ENCODE measurements at places on chromosomes 1 and 21. TPM values are rescaled to one million over a fixed set of nuclear protein-coding genes. Genes with fewer than 3 reads are reported as not detected.

The CFHR3 gene
- total RNA-seq = not detected

The OR2AK2 gene
- total RNA-seq = not detected

The HAO2 gene
- total RNA-seq = not detected

The STUM gene
- total RNA-seq = 1.9 TPM

The HPDL gene
- 1.5 TPM for total RNA-seq

The SH2D1B gene
- total RNA-seq = not detected

The TRIM67 gene
- 0.28 TPM for total RNA-seq

The GPR137B gene
- total RNA-seq = 9.1 TPM

The ASCL5 gene
- total RNA-seq = not detected

The LZIC gene
- 42.2 TPM for total RNA-seq

The STYXL2 gene
- 1.5 TPM for total RNA-seq

The DNM3 gene
- total RNA-seq = 5.3 TPM

The CR2 gene
- total RNA-seq = not detected

The KCNK1 gene
- 4.0 TPM for total RNA-seq

The ABCG1 gene
- 22.7 TPM for total RNA-seq

The TLCD4 gene
- 7.6 TPM for total RNA-seq

The SPRR2F gene
- not detected for total RNA-seq

The CELF3 gene
- not detected for total RNA-seq

The MYOG gene
- total RNA-seq = not detected

The KMO gene
- 0.73 TPM for total RNA-seq

The PAQR6 gene
- 2.8 TPM for total RNA-seq

The F11R gene
- 43.6 TPM for total RNA-seq

The ZBTB17 gene
- total RNA-seq = 28.2 TPM

The ADORA1 gene
- total RNA-seq = 47.3 TPM
